ENCODE measurements at places on chromosomes 5 and 9.

DNA sequence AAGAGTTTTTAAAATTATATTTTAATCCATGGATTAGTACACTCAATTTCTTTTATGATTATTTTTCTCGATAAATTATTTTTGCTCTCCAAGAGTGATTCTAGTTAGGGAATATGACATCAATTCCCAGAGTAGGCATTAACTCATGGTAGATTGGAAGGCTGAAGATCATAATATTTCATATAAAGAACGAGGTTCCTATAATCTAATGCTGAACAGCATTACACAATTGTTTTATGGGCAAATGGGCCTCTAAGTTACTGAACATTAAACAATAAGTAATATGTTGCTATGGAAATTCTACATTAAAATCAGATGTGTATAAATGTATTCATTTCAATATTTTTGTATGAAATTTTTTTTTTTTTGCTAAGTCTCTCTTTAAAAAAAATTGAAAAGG is 140.3 kb downstream of the ZNF608 start:
- DNase-seq, result no peak

DNA sequence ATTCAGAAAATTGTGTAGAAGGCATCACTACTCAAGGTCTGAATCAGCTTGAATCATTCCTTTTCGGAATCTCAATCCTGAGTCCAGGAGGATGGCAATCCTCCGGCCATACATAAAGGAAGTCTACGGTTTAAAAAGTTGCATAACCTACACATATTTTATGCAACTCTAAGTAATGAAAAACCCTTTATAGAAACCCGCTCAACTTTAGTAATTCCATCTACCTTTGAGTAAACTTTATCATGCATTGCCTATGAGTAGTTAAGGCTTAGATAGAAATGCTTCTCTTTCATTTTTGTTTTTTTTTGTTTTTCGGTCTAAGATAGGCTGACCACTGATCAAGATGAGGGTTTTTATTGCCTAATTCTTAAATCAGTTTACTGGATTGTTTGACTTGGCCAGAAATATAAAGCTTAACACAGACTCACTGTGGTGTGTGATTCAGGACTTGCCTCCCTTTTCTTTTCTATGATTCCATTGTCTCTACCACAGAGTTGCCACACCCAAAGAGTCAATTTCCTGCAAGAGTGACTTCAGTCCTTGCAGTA is 85.0 kb downstream of the LURAP1L start:
- no peak for DNase-seq

DNA sequence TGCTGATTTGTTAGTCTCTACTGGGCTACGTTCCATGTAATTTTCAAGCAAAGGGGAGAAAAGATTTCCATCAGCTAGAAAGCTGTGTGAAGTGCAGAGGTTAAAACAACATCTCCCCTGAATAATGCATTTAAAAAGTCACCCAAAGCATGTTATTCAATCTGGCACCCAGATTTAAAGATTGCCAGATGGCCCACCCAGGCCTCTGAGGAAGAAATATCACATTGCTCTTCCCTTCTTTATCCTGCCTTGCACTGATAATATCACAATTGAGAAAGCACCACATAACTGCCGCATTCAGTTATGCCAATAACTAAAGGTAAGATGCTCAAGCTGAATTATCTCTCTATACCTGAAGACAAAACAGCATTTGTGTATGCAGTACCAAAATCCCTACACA is 119.4 kb upstream of the PUM3 start:
- no peak for DNase-seq

DNA sequence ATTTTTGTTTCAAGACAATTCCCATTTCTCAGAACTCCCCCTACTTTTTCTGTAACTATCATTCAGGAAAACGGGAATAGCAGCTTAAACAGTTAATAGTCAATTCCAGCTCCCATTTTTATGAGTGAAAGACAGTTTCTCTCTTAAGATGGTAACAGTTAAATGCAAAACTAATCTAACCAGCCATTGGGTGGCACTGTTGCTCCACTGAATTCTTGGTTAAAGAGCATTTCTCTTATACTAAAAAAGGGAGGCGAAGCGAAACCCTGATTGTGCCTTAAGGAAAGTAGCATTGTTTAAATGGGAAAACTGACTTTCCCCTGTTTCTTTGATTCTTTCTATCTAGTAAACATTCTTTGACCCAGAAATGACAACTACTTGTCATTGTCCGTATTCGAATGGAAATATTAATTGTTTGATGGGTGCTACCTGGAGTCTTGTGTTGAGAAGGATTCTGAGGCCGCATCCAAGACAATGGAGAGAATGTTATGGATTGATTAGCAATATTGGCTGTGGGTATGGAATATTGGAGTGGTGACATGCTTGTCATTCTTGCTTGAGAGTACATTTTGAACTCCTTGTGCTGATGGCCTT is 507.8 kb downstream of the MAT2B start:
- peak; percentile 68 for DNase-seq

- DNase-seq, result no peak
Measured at GRCh38 chr5:75465480-75465879, 45.9 kb downstream of the CERT1 start.

- DNase-seq, result no peak
Measured at GRCh38 chr9:92988215-92988768, 41.0 kb downstream of the FGD3 start.

- no peak for DNase-seq
Measured at GRCh38 chr9:99176527-99177013, 45.2 kb downstream of the ALG2 start.
